ENCODE measurements at places on chromosomes 7 and 10.

- DNase-seq = no peak
Measured at GRCh38 chr7:38425509-38425908, 152.1 kb upstream of the TARP start.

DNA sequence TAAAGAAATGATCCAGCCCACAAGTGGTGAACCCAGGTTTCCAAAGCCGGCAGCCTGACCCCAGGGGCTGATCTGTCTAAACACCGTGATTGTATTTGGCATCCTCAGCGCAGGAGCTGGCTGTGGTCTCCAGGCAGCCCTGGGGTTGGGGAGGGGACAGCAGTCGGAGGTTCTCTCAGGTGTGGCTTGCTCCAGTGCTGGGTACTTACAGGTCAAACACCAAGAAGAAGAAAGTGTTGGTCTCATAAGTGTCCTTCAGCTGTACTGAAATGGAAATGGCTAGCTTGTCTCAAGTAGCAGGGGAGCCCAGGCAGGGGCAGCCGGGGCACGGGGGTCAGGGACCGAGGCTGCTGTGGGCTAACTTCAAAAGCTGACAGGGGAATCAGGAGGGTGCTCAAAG lies 6.0 kb downstream of the PHKG1 start:
- DNase-seq = no peak

DNA sequence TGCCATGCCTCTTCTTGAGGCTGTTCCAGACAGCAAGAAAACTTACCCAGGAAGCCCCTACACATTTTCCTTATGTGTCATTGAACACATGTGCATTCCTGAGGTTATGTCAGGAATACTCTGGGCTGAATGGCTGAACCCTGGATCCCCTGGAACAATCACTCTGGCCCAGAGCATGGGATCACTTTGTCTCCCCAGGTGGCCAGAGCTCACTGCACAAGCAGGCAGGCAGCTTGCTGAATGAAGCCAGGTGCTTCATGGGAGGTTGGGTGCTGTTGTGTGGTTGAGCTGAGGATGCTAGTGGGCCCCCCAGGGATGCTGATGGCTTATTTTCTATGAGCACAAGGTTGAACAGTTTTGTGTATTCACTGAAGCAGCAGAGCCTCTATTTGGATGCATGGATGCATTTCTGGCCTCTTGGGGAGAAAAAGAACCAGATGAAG lies 54.7 kb upstream of the NPTX2 start:
- no peak for DNase-seq

GRCh38 chr7:22482503-22482902 lies 17.5 kb downstream of the STEAP1B start:
- DNase-seq = no peak

GRCh38 chr10:46069771-46070463 lies 23.8 kb upstream of the MSMB start:
- no peak for DNase-seq

DNA sequence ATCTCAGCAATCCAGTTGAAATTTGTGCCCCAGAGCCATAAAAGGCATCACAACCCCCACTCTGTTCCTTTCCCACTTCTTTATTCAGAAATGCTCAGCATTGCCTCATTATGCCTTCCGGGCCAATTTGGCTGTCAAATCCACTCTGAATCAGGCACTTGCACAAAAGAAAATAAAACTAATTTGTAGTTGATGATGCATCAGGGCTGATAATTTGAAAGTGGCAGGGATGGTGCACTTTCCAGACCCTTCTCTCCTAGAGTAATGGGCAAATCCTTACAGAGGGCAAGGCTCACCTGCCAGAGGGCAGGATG lies 147.9 kb upstream of the PDE1C start:
- DNase-seq = no peak

Measured in activated CD8-positive, alpha-beta memory T cell treated with anti-CD3 and anti-CD28 coated beads for 1 hour (primary cell).